ENCODE measurements at places on chromosomes 16 and 17.

GRCh38 chr17:41466988-41467387 is at the start of gene KRT32:
KRT32 (minus strand) TSS chr17:41467386; CDS start chr17:41467325, 61 bp downstream.
- no peak for DNase-seq

DNA sequence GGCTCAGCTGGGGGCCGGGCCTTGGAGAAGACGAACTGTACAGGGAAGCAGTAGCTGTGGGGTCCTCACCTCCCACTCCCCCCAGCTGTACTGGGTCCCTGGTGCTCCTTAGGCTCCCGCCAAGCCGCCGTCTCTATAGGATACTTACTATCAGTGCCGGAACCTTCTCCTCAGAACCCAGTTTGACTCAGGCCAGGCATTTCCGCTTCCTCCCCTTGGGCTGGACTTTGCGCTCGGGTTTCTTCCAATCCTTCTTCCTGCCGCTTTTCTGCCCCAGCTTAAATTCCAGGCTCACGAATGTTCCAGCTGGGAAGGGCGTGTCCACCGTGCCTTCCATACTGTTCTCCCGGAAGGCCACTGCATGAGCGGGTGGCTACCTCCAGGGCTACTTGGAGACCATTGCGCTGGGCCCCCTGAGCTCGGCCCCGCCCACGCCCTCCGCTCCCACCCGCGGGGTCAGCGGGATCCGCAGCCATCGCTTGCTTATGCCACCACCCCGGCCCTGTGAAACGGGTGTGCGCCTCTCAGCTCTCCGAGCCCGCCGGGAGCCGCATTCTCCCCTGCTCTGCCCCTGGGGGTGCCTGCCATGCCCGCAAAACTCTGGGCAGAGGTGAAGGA is 1795.9 kb downstream of the TP53TG3F start:
- DNase-seq, result no peak

GRCh38 chr17:80659651-80660050 is 115.0 kb downstream of the RPTOR start:
- DNase-seq, result no peak

- DNase-seq, result no peak
These were observed 26.0 kb downstream of the NGFR start for GRCh38 chr17:49521088-49521450.

DNA sequence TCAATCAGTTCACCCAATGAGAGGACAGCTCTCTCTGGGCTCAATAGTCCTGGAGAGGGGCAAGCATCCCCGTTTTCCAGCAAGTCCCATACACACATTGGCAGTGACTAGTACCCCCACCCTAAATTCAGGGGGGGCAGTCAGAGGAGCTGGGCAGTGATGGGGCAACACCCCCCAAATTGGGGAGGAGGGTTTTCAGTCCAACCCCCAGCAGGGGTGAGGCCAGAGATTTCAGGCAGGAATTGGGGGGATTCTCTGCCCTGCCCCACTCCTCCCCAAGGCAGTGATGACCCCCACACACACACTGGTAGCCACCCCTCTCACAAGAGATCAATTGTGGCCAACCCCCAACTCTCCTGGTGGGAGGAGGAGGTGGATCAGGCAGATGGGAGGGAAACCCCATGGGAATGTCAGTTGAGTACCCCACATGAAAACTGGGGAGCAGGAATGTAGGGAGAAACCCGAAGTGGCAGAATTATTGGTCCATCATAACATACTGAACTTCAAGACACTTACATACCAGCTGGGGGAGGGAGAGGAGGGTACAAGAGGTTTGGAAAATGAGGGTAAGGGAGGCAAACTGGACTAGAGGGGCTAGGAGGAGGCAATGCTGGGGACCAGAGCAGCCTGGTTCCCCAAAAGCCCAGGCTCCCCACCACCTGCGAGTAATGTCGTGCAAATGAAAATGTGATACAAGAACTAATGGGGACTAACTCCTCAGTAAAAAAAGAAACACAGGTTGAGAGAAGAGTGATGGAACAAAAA is 3.1 kb downstream of the VAMP2 start:
- DNase-seq, result no peak

GRCh38 chr16:88974916-88975215 is 2.1 kb downstream of the CBFA2T3 start:
- DNase-seq, result no peak

- no peak for DNase-seq
These were observed 6.2 kb upstream of the TMEM235 start for GRCh38 chr17:78225088-78225865.

- DNase-seq, result no peak
These were observed 915 bp downstream of the AHSP start for GRCh38 chr16:31528523-31529107.

GRCh38 chr17:77555741-77556291 is 402.7 kb upstream of the TNRC6C start:
- DNase-seq, result no peak

GRCh38 chr16:6863135-6863534 is 469.5 kb upstream of the RBFOX1 start:
- no peak for DNase-seq

DNA sequence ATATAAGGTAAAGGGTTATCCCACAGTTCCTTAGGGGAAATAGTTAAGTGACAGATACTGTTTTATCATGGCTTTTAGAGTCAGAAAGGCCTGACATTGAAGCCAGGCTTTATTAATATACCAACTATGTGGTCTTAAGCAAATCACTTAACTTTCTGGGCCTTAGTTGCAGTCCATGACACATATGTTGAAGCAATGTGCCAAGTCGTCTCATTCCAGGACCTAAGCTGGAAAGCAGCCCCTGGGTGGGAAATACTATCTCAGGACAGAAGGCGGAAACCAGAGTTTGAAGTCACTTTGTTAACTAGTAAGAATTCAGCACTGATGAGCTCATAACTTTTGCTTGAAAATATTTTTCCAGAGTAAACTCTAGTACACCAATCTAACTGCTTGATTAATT is 80.0 kb downstream of the USP32 start:
- DNase-seq, result no peak

DNA sequence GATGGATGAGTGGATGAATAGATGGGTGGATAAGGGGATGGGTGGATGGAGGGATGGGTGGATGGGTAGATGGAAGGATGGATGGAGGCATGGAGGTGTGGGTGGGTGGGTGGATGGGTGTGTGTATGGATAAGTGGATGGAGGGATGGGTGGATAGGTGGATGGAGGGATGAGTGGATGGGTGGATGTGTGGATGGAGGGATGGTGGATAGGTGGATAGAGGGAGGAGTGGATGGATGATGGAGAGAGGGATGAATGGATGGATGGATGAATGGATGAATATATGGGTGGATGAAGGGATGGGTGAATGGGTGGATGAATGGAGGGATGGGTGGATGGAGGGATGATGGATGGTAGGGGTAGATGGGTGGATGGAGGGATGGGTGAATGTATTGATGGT is 27.5 kb upstream of the NPTX1 start:
- no peak for DNase-seq

DNA sequence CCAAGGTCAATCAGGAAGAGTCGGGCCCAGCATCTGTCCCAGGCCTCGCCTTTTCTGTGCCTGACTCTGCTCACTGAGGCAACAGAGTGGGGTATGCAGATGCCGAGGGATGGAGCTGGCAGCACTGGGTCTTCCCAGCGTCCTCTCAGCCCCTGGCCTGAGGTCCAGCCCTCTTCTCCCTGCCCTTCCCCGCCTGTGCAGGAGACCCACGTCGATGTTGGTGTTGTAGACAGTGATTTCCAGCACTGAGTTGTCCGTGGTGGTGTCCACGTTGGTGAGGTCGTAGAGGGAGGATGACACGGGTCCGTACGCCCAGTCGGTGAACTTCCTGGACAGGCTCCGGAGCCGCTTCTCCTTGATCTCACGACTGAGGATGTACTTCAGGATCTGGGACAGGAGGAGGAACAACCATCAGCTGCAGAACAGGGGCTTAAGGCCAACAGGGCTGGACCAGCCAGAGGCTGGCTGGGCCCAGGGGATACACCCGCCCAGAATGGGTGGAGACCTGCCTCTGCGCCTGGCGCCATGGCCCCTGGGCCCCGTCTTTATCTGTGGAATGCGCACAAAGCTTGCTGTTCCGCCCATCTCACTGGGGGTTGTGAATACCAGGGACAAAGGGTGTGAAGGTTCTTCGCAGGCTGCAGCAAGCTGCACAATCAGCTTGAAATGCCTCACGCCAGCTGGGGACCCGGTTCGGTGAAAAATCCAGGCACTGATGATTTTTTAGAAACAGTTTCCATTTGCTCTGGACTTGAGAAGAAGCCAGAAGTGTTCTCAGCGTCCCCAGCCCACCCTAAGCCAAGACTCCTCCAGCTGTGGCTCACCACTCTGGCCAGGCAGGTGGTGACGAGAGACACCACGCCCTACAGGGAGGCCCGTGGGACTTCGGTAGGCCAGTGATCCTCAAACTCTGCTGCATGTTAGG is 27.5 kb downstream of the TRPV3 start:
- DNase-seq, result no peak

DNA sequence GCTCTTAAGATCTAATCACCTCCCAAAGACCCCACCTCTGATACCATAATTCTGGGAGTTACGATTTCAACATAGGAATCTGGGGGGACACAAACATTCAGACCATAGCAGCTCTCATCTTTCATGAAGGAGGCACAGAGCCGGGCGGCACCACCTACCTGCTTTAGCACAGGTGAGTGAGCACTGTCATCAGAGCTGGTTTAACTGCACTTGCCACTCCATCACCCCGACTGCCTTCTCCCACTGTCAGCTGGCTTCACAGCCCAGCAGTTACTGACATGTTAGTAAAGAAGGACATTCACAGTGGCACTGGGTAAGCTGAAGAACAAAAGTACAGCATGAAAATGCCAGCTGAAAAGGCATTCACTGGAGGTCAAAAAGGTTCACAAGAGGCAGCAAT is 22.5 kb downstream of the GABARAPL2 start:
- DNase-seq, result no peak

DNA sequence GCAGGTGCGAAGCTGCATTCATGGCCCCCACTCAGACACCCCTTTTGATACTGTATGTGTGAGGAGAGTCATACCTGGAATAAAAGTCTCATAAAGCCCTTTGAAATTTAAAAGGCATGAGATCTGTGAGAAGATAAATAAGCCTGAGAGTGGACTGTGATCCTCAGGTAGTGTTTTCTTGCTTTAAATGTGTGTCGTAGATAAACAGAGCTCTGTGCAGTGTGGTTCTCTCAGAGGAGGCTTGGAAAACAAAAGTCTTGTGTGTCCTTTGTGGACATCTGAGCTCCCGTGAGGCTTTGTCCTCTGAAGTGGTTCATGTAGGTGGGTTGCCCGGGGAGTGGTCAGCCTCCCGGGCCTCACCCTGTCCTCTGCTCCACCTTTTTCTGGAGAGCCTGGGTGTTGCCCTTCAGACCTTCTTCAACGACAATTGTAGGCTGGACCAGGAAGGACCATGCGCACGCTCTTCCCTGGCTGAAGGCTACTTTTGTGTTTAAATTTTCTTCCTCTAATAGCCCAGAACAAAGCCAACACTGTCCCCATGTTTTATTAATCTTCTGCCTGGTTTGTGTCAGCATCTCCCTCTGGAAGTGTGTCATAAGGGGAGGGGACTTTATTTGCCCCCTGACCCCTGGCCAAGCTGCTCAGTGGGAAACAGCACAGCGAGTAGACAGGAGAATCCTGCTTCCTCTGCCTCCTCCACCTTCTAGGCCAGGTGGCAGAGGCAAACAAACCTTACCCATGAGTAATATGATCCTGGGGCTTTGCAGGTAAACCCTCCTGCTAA is 151.2 kb downstream of the MSI2 start:
- DNase-seq, result no peak

GRCh38 chr17:57999496-58000017 is 7.5 kb downstream of the SRSF1 start:
- DNase-seq, result no peak

- DNase-seq, result no peak
These were observed 26.4 kb downstream of the DUS2 start for GRCh38 chr16:68049449-68049848.

DNA sequence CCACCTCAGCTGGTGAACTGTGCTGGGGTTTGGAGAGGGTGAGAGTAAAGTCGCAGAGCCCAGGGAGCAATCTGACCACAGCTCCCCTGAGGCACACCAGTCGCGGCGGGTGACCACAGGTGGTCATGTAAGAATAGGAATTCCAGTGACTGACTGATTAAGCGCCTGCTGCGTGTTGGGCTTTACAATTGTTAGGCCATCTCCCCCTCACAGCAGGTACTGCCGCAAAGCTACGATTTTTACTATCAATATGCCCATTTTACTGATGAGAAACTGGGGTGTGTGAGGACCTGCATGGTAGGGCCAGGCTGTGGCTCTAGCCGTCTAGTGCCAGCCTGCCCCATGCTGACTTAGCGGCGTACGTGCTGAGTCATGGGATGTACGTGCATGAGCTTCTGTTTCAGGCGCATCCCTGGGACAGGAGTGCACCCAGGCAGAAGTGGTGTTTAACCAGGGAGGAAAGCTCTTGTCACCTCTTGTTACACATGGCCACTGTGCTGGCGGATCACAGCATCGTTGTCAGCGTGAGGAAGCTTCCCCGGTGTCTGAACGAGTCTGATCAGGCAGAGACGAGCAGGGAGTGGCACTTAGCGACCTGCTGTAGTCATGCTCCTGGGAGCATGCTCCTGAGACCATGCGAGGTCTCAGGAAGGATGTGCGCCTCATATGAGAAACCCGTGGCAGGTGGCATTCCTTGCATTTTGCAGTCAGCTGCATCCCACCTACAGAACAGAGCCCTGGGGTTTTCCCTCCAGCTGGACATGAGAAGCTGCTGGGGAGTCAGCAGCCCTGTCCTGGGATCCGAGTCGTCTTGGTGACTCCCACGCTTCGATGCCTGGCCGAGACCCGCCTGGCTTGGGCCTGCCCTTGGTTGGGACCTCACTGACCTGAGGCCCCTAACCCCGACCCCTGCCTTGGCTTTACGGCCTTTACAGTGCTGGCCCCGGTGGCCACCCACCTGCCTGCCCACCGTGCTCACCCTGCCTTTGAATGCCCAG is 163.7 kb upstream of the CHMP6 start:
- DNase-seq, result no peak

DNA sequence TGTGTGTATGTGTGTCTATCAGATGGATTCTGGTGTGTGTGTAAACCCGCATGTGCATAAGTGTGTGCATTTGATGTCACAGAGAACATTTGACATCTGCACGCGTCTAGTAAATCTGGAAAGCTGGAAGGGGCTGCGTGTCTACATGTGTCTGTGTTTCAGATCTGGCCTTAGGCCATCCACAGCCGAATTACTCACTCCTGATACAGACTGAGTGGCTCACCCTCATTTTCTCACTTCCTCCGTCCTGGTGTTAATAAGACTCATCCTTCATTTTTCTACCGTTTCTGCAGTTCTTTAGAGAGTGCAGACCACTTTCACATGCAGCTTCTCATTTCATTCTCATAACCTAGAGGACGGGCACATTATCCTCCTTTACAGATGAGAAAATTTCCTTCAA is 491.6 kb downstream of the CDH13 start:
- DNase-seq, result no peak
